Panc1 (cell line): ENCODE measurements at places on chromosomes 12 and 14. TPM values are rescaled to one million over a fixed set of nuclear protein-coding genes. Genes with fewer than 3 reads are reported as not detected.
A peak's percentile ranks its signal among the peaks of the same experiment; 100 is the strongest.

The ST8SIA1 gene
- total RNA-seq, result 0.13 TPM

The GPR137C gene
- 2.7 TPM for total RNA-seq

The OTOGL gene
- not detected for total RNA-seq

The BDKRB2 gene
- total RNA-seq, result 0.05 TPM

The CIROP gene
- not detected for total RNA-seq

The INHBC gene
- not detected for total RNA-seq

The ZBTB42 gene
- 16.5 TPM for total RNA-seq

The LRRC10 gene
- total RNA-seq, result not detected

The CTDSP2 gene
- 120 TPM for total RNA-seq

The PTHLH gene
- total RNA-seq, result 2.2 TPM

The PLA2G1B gene
- 0.69 TPM for total RNA-seq

The SCNN1A gene
- total RNA-seq, result 17.1 TPM

The OR6C4 gene
- not detected for total RNA-seq

The ACAD10 gene
- total RNA-seq, result 30.8 TPM

The NPFF gene
- not detected for total RNA-seq

The HOXC12 gene
- total RNA-seq, result 5.1 TPM

The ANO4 gene
- not detected for total RNA-seq

The SIX6 gene
- not detected for total RNA-seq

GRCh38 chr14:87133073-87133801, 859.7 kb downstream of the GALC start:
- no peak for DNase-seq

DNA sequence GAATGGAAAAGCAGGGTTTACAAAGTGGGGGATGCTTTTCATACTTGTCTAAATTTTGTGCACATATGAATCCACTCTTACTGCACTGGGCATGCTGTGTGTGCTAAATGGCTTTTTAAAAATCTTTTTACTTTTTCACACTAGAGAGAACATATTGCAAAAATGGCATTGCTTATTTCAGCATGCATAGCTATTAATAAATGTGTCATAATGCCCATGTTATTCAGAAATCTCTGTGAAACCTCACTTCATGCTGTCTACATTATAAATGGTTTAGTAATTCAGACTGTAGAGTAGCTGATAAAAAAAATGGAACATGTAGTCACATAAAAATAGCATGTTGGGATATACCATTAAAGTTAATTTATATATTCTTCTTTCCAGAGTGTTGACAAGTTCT, 593.8 kb downstream of the RPL10L start:
- no peak for DNase-seq

DNA sequence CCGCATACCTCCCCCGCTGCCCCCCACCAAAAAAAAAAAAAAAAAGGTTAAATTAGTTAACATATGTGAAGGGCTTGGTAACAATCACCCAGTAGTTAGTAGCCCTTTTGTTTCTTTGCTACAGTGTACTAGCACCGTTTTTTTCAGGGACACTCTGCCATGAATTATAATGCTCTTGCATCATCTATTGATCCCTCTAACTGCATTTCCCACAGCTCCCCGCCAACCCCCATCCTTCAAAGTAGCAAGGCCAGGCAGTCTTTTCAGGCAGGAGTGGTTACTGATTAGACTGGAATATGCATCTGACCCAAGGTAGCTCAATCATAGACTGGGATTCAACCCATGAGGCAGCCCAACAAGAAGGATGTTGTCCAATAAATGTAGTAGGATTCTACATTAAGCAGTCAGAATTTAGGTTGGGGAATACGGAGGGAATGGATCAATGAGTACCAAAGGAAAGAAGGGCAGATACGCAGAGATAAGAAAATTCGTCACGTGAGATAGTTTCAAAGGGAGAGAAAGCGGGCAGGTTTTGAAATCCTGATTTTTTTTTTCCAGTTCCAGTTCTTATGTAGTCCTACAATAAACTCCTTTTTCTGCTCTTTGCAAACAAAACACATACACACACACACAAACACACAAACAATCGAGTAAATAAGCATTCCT, 39.8 kb upstream of the CRACR2A start:
- DNase-seq, result no peak

- DNase-seq, result no peak
Observed at GRCh38 chr14:65303190-65303898, 109.2 kb upstream of the FUT8 start.

GRCh38 chr12:47088021-47088944, 8.5 kb upstream of the AMIGO2 start:
- no peak for DNase-seq

DNA sequence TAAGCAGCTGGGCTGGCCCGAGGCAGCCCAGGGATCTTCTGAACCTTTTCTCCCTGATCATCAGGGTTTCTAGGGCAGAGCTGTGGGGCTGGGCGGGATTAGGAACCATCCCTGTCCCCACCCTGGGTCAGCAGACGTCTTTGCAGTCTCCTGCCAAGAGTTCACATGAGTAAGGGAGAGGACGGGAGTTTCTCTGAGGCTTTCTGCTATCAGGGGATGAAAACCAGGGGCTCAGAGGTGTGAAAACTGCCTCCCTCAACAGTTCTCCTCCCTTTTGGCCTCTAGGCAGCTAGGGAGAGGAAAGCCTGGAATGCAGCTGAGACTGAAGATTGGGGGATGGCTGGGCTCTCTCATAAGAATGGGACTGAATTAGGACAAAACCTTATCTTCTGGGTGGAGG, 7.9 kb downstream of the ZNF385A start:
- no peak for DNase-seq

DNA sequence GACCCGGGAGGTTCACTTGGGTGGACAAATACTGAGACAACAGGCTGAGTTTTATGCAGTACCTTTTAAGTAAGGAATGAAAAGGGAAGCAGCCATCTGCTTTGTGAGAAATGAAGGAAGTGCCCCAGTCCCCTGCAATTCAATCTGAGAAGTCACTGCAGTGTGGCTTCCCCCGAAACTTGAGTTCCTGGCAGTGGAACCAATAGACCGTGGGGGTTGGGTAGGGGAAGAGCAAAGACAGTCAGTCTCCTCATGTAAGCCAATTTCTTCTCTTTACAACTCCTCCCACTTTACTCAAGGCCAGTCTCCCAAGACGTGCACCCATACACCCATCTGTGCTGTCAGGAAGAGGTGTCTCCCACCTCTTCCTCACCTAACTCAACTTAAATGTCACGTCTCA, 206.5 kb downstream of the BCAT1 start:
- DNase-seq, result no peak

- no peak for DNase-seq
Observed at GRCh38 chr12:123057513-123058265, 77.2 kb downstream of the ARL6IP4 start.

- DNase-seq, result no peak
Observed at GRCh38 chr12:70508178-70508577, 129.1 kb downstream of the PTPRB start.

DNA sequence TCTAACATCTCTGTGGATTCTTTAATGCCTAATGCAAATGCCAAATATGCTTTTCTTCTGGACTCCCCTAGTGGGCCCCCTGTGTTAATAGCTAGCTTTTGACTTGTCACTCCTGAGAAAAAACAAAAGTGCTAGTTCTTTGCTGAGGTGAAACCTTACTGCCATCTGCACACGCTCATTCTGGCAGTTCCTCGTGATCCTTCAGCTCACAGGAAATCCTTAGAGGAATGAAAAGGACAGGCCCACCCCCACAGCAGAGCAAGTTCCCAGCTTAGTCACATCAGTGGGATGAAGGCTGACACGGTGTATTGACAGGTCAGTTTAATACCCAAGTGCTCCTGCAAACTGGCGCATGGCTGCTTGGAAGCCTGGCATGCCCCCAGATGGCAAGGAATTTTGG, 165.1 kb upstream of the ATP2B1 start:
- DNase-seq, result no peak

- DNase-seq, result no peak
Observed at GRCh38 chr12:69566603-69567002, 18.7 kb upstream of the CCT2 start.

DNA sequence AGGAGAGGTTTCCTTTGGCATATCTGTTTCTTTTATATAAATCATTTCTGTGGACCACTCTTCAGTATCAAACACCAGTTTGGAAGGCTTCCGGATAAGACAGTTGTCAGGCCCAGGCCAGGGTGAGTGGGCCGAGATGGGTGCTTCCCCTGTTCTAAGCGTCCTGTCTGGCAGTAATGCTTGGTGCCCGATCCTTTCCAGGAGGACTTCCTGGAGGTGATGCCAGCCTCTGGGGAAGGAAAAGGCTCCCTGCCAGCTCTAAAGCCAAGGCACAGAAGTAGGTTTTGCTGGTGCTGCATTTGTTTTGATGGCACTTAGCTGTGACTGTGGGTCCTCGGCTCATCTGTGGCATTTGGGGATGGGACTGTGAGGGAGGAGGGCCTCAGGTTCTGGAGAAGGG, 124.4 kb upstream of the RTL1 start:
- no peak for DNase-seq

GRCh38 chr14:58797010-58797429, 159.3 kb downstream of the DACT1 start:
- no peak for DNase-seq

DNA sequence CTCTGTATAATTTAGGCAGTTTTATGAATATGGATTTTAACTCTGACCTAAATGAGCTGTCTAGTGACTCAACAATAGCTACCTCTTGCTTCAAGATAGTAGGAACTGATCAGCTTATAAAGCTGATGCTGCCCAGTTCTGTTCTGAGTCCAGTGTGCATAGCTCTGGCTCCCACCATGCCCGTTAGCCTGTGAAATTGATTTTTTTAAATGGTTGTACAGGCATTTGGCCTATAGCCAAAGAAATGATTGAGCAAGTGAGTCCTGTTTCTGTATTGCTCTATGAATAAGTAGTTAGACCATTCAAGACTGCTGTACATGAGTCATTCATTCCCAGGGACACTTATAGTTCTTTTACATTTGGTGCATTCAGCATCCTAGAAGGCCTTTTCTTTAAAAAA, 36.4 kb downstream of the SAMD4A start:
- no peak for DNase-seq

DNA sequence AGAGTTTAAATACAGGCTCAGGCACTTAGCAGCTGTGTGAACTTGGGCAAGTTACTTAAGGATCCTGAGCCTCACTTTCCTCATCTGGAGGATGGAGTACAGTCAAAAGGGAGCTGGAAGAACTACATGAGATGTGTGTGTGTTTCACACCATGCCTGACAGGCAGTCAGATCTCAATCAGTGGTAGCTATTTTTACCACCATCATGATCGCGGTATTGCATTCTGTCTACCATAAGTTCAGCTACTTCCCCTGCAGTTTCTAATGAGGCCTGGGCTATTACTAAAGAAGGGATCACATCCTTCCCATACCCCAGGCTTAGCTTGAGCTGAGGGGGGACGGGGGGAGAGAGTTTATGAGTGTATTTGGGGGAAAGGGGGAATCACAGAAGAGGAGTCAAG, 7.0 kb downstream of the AQP6 start:
- DNase-seq, result no peak

GRCh38 chr12:128052331-128052730, 214.6 kb upstream of the TMEM132C start:
- no peak for DNase-seq

DNA sequence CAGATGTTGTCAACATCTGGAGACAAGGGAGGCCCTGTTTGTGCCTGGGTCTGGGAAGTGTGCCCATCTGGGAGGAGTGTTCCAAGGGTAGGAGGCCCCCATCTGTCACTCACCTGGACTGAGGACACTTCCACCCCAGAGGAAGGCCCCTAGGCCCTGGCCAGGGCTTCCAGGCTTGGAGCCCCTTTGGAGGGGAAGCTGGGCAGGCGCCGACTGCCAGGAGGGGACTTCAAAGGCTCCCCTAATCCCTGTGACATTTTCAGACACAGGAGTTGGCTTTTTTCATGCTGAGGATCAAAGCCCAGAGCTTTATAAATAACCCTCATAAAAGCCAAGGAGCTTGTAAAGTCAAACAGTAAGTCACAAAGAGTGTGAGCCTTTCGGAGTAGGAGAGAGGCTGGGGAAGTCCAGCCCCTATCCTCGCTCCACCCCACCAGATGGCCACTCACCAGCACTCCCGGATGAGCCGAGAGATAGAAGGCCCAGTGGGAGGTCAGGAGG, 17.6 kb upstream of the FAM222A start:
- no peak for DNase-seq

- DNase-seq, result no peak
Observed at GRCh38 chr12:76216585-76217472, 131.4 kb downstream of the BBS10 start.

- no peak for DNase-seq
Observed at GRCh38 chr12:26896913-26897312, 40.9 kb downstream of the INTS13 start.

- no peak for DNase-seq
Observed at GRCh38 chr12:78959556-78959955, 95.0 kb downstream of the SYT1 start.

DNA sequence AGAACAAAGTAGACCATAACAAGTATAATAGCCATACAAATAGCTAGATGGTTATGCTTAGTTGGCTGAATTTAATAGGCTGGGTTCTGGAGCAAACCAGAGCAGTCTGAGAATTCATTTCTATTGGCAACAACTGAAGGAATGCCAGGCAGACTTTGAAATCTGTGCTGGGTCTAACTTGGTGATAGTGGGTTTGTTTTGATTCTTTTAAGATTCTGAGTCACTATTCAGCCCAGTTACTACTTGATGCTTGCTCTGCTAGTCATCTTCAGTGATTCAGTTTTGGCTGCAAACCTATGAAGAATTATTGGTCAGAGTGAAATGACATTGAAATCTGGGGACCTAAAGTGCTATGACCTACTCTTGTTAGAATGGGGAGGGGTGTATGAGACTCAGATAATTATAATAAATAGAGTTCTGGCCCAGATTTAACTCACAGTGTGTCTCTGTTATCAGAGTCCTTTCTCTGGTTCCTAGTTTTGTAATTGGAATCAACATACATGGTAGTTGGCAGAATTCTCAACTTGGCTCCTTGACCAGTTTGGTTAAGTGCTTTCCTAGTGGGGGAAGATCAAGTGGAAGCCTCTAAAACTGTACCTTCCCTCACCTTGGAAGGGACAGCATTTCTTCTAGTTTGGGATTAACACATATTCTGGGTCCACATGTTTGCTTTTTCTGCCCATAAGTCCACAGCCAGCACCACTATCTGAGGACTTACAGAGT, 43.5 kb downstream of the MNAT1 start:
- no peak for DNase-seq

GRCh38 chr14:24036169-24036962, 15.4 kb upstream of the CARMIL3 start:
- no peak for DNase-seq

DNA sequence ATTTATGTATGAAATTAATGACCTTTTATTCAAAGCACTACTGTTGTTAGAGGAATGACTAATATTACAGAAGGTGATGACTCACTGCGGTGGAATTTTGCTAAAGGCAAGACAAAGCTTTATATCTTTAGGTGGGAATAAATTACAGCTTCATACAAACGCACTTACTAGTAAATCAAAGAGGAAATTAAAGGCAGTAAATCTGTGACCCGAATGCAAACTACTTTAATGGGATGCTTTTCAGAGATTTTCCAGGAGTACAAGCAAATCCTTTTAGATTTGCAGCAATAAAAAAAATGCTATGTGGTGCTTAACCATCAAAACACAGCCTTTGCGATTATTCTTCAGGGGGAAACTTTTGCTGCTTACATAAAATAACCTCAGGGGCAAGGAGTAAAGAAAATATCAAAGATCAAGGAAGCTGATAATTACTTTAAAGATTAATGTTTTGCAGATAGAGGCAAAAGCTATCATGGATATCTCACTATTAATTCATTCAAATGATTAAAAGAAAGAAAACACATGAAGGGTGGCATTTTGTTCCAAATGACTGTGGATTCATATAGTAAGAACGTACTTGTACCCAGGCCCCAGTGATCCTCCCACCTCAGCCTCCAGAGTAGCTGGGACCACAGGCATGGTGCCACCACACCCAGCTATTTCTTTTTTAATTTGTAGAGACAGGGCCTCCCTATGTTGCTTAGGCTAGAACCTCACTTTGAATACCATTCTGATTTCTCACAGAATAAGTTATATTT, 98.9 kb downstream of the DENND5B start:
- peak; percentile 77 for DNase-seq
